ENCODE measurements at places on chromosomes 6 and 20. TPM values are rescaled to one million over a fixed set of nuclear protein-coding genes. Genes with fewer than 3 reads are reported as not detected.

HMGCLL1 gene
- total RNA-seq: 0.39 TPM

KCNQ5 gene
- 0.32 TPM for total RNA-seq

NHSL1 gene
- total RNA-seq: 15.1 TPM

MUCL3 gene
- not detected for total RNA-seq

OPRM1 gene
- not detected for total RNA-seq

CLPSL1 gene
- not detected for total RNA-seq

XPO5 gene
- 10.4 TPM for total RNA-seq

HUS1B gene
- 0.40 TPM for total RNA-seq

RAB32 gene
- total RNA-seq: 134 TPM

C6orf141 gene
- total RNA-seq: 3.2 TPM

IYD gene
- not detected for total RNA-seq

FAM209B gene
- not detected for total RNA-seq

GATA5 gene
- not detected for total RNA-seq

ULBP1 gene
- 0.88 TPM for total RNA-seq

CNBD2 gene
- total RNA-seq: 3.4 TPM

ARFGEF2 gene
- 15.3 TPM for total RNA-seq

GPR6 gene
- total RNA-seq: not detected

PLN gene
- total RNA-seq: not detected

CST8 gene
- not detected for total RNA-seq

LGSN gene
- not detected for total RNA-seq

DEFB132 gene
- total RNA-seq: not detected

ZSCAN23 gene
- 1.2 TPM for total RNA-seq

MOG gene
- total RNA-seq: not detected

DDX43 gene
- total RNA-seq: 0.08 TPM

RIN2 gene
- 25.9 TPM for total RNA-seq

POM121L2 gene
- not detected for total RNA-seq

CYP39A1 gene
- total RNA-seq: 3.4 TPM

MRAP2 gene
- 0.13 TPM for total RNA-seq

GPX5 gene
- not detected for total RNA-seq

RNF8 gene
- 11.7 TPM for total RNA-seq

YWHAB gene
- 76.7 TPM for total RNA-seq

SLC35F1 gene
- under 0.01 TPM for total RNA-seq

OR2B2 gene
- not detected for total RNA-seq

PTCRA gene
- total RNA-seq: not detected

CRISP2 gene
- not detected for total RNA-seq

RSPH4A gene
- 0.40 TPM for total RNA-seq

OOEP gene
- total RNA-seq: not detected

CLPSL2 gene
- total RNA-seq: not detected

RRAGD gene
- 0.16 TPM for total RNA-seq

ZC2HC1B gene
- not detected for total RNA-seq

UST gene
- 8.9 TPM for total RNA-seq

SULF2 gene
- total RNA-seq: 14.5 TPM

TFAP2C gene
- not detected for total RNA-seq

SLC35A1 gene
- total RNA-seq: 13.7 TPM

SCRT2 gene
- total RNA-seq: not detected

RIPPLY2 gene
- total RNA-seq: not detected

EPPIN gene
- total RNA-seq: not detected

APOM gene
- total RNA-seq: 1.8 TPM

FRK gene
- total RNA-seq: 0.52 TPM

MMP24 gene
- total RNA-seq: not detected

DYNLT1 gene
- 144 TPM for total RNA-seq

SLA2 gene
- total RNA-seq: not detected

BIRC7 gene
- total RNA-seq: not detected

DLL1 gene
- 5.9 TPM for total RNA-seq
